Stimulated activated CD4-positive, alpha-beta T cell treated with anti-CD3 and anti-CD28 coated beads, Interleukin-15, amount 100 ng/mL, for 1 hour (primary cell): ENCODE measurements at places on chromosomes 3 and 15.

GRCh38 chr15:83365370-83365938 is 81.0 kb upstream of the BNC1 start:
- no peak for DNase-seq

- DNase-seq: no peak
These were observed 95.9 kb downstream of the LIPC start for GRCh38 chr15:58527573-58528187.

- DNase-seq: no peak
These were observed 24.9 kb upstream of the FAH start for GRCh38 chr15:80127911-80128310.

GRCh38 chr3:32577581-32578556 is 7.2 kb upstream of the DYNC1LI1 start:
- DNase-seq: no peak

- DNase-seq: no peak
These were observed 41.5 kb downstream of the SEMA3G start for GRCh38 chr3:52403271-52403841.

DNA sequence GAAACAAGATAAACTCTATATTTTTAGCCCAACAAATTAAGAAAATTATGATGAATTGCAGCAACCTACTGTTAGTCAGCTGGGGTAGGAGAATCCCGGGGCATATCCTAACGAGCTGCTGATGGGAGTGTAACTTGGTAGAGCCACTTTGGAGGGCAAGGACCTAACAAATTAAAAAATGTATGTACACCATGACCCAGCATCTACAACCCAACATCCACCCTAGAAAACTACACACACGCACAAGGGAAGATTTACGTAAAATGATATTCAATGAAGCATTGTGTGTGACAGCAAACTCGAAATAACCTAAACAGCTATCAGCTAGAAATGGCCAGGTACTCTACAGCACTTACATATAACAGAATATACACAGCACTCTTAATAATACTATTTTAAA is 1.9 kb downstream of the BCL2A1 start:
- no peak for DNase-seq

GRCh38 chr15:54618120-54618519 is 578.6 kb downstream of the RSL24D1 start:
- DNase-seq: no peak

DNA sequence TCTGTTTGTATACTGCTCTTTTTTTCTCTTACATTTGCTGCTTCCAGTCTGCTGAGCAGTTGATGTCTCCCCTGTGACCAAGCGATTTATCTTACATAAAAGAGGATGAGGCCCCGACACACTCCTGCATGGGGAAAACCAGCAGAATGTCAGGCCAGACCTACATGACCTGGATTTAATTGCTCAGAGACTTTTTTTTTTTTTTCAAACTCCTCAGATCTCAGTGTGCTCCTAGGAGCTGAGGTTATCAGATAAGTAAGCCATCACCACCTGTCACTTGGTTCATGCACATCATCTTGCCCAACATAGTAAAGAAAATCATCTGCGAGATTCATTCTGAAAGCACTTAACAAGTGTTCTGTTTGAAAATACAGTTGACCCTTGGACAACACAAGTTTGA is 163.1 kb downstream of the PLCL2 start:
- DNase-seq: no peak

- no peak for DNase-seq
These were observed 56.8 kb upstream of the CHD2 start for GRCh38 chr15:92843326-92843725.

DNA sequence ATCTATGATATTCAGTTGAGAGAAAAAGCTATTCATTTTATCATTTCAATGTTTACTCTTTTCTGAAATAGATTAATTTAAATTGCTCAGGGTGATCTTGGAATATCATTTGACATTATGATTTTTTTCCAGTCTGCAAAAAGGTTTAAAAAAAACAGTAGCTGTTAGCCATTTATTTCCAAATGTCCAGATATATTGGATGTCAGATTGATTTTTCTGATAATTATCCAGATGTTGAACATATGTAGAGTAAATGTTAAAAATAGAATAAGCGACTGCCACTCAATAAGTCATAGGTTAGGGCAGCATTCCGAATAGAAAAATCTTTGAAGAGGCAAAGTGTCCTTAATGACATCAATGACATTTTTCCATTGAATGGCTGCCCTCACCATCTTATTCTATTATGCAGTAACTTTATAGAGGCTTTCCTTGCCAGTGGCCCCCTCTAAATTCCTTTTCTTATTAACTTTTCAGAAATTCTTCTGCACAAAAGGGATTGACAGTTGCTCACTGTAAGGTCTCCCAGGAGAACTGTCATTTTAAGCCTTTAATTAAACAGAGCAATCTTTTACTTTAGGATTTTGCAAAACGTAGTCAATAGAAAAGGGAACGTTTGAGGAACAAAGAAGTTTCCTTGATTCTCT is 316.5 kb downstream of the GBE1 start:
- DNase-seq: no peak

GRCh38 chr3:30198162-30198561 is 408.2 kb upstream of the TGFBR2 start:
- no peak for DNase-seq

DNA sequence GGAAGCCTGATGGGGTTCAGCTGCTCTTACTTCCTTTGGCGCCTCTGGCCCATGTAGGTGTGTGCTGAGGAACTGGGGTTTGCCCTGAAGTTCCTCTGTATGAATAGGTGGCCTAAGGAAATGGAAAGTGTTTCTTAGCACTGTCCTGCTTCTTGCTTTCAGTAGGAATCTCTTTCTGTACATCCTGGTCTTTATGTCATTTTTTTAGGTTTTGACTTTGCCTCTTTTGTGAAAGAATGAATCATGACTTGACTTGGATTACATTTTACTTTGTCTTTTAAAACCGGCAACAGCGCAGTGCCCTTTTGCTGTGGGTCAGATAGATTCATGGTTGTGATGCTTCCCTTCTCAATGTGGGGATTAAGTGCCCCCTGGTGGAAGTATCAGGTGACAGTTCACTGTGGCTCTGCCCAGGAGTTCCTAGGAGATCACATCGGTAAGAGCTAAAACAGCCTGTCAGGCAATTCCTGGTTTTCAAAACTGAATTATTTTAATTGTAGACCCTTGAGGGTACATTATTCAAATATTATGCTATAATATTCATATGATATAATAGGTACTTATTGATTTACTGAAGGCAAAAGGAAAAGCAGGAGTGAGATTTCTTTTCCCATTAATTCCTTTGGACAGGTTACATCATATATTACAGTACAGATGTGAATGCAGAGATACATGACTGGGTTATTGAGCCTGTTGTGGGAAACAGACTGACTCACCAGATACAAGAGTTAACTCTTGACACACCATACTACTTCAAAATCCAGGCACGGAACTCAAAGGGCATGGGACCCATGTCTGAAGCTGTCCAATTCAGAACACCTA is 95.4 kb downstream of the HCN4 start:
- no peak for DNase-seq

DNA sequence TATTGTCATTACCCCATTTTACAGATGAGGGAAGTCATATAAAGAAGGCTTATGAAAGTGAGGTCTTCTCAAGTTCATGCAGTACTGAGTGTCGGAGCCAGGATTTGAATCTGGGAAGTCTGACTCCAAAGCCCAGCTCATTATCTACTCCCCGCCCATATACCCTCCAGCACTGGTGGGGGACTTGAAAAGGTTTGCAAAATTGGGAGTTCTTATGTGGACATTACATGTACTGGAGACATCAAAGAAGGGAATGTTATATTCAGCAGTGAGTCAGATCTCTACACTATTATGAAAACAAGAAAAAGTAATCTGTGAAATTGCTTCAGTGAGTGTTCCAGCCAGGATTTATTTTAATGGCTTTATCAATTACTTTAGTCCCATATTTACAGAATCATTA is 185.2 kb upstream of the CADPS start:
- no peak for DNase-seq

- no peak for DNase-seq
These were observed 74.6 kb upstream of the ADPGK start for GRCh38 chr15:72858205-72858604.

DNA sequence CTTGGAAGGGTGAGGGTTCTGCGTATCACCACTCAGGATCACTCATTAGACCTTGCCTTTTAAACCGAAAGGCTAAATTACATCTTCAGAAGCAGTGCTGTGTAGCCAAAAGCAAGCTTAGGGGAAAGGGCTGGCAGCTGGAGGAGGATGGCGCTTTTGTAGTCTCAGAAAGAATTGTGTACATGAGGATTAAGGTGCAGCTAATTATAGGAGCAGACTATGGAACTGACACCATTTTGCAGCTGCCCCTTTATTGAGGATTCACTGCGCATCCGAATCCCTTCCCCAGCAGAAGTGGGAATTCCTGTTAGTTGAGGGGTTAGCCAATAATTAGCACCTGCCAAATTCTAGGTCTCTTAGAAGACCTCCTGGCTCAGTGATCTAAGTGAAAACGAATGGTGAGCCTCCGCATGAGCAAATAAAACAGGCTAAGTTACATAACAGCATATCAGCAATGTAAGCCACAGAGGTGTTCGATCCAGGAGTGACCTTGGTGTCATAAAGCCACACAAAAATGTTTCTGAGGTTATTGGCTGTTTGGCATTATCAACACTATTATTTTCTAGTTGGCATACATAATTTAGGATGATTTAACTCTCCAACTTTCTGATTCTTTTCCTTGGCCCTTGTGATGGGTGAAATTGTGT is 42.6 kb upstream of the SEMA6D start:
- DNase-seq: no peak

- DNase-seq: no peak
These were observed 44.4 kb upstream of the LARS2 start for GRCh38 chr3:45343947-45344346.

- DNase-seq: no peak
These were observed 41.8 kb upstream of the ST6GAL1 start for GRCh38 chr3:186888569-186888968.

DNA sequence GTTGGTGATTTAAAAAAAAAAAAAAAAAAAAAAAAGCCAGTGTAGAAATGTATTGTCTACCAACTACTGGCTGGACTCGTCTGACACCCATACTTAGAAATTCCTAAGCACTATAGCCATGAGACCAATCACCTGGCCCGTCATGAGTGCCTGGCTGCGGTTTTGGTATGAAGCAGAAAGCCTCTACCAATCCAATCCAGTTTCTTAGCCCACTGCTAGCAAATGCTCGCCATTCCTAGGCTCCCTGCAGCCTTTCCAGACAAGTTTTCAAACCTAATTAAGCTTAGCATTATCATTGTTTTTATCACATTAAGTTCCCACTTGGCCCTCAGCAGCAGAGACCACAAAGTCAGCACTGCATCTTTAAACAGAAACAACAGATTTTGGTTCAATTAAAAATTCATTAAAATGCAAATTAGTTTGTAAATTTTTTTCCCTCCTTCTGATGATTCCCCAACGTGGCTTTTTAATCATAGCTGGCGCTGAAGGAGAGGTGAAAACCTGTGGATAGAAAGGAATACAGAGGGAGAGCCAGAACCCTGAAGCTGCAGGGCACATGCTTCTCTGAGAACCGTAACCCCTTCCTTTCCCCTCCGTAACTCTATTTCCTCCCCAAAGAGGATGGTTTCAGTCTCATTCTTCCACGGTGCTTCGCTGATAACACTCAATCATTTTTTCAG is 32.2 kb upstream of the ST8SIA2 start:
- no peak for DNase-seq

DNA sequence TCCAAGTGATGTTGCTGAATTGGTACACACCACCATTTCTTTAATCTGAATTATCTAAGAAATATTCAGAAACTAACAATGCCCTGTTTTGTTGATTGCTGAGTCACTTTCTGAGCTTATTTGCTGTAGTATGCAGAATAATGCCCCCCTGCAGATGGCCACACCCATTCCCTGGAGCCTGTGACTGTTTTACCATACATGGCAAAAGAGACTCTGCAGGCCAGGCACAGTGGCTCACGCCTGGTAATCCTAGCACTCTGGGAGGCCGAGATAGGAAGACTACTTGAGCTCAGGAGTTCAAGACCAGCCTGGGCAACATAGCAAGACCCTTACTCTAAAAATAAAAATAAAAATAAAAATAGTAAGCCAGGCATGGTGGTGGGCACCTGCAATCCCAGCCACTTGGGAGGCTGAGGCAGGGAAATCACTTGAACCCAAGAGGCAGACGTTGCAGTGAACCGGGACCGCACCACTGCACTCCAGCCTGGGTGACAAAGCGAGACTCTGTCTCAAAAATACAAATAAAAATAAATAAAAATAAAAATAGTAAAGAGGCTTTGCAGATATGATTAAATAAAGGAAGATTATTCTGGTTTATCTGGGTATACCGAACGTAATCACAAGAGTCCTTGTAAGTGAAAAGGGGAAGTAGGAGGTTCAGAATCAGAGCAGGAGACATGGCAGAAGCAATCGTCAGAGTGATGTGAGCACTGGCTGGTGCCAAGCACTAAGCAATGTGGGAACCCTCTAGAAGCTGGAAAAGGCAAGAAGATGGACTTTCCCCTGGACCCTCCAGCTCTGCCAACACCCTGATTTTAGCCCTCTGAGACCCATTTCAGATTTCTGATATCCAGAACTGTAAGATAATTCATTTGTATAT is 19.0 kb downstream of the PCYT1A start:
- DNase-seq: no peak

GRCh38 chr3:8451696-8452095 is 49.9 kb upstream of the LMCD1 start:
- no peak for DNase-seq

DNA sequence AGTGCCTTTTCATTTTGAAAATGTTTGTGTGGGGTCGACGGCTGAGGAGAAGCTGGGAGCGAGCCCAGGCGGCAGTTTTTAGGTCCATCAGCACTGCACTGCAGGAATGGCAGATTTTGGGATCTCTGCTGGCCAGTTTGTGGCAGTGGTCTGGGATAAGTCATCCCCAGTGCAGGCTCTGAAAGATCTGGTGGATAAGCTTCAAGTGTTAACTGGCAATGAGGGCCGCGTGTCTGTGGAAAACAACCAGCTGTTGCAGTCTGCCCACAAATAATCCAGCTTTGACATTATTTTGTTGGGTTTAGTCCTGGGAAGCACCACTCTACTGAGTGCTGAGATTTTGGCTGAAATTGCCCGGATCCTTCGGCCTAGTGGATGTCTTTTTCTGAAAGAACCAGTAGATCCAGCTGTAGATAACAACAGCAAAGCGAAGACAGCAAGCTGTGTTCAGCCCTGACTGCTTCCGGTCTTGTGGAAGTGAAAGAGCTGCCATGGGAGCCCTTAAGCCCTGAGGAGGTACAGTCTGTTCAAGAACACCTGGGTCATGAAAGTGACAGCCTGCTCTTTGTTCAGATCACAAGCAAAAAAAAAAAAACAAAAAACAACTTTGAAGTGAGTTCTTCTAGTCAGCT is 13.1 kb upstream of the ANP32A start:
- no peak for DNase-seq

DNA sequence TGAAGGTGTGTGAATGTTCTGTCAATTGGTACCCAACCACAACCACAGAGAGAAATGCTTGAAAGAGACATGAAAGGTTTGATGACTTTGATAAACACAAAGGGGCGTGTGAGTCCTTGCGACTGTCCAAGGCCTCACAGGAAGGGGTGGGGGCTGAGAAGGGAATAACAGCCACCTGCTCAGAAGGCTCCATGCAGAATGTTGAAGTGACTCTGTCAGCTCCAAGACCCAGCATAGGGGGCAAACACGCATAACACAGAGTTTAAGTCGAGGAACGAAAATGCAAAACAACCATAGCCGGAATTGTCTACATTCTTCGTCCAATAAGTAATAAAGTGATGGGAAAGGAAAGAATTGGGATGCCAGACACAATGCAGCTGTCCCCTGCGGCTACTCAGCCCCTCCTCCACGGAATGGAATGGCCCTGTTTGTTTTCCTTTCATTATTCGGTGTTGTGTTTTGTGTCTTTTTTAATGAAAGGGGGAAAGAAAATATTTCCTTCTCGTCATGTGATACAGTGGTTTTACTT is 19.9 kb downstream of the TMEM212 start:
- DNase-seq: no peak

- no peak for DNase-seq
These were observed 73.0 kb upstream of the ETV5 start for GRCh38 chr3:186181901-186182300.
